A549 treated with CORT108297 at 1 μM for 4 hours (cell line): ENCODE measurements at places on chromosomes 1 and 21. TPM values are rescaled to one million over a fixed set of nuclear protein-coding genes. Genes with fewer than 3 reads are reported as not detected.

Gene SAMD13
- total RNA-seq = 0.22 to 0.65 TPM (median 0.40 TPM) in 5 replicates

Gene YY1AP1
- total RNA-seq = 44.8 to 48.8 TPM (median 44.8 TPM) in 5 replicates

Gene TEDDM1
- total RNA-seq = not detected in 5 replicates

Gene LRRC38
- total RNA-seq = 0.04 TPM in 1 of 5 replicates, not detected in the others

Gene C1orf198
- 15.1 to 18.9 TPM (median 18.0 TPM) in 5 replicates for total RNA-seq

Gene SMIM11
- 1.3 to 19.0 TPM (median 13.3 TPM) in 5 replicates for total RNA-seq
